ENCODE measurements at places on chromosomes 2 and 18.
A peak's percentile ranks its signal among the peaks of the same experiment; 100 is the strongest.

DNA sequence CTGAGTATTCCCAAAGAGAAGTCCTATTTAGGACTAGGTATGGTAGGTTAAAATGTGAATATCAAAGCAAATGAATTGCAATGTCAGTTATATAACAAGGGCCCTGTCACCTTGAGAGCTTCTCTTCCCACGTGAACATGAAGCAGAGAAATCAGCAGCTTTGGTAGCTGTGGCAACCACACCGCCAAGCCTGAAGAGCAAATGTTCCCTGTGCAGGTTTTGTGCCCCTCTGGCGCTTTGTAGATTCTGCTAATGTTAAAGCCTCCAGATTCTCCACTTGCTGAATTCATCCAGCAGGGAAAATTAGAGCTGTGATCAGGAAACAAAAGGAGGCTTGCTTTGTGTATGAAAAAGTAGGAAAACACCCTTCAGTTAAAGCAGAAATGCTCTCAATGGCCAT, 322.6 kb downstream of the RBM43 start:
- H3K27ac ChIP-seq = no peak overlapping the region
- H3K4me1 ChIP-seq = peaks cover 18% of the 10 kb centered on the region
- no peak for DNase-seq
- no peaks in the 10 kb centered on the region for H3K36me3 ChIP-seq

GRCh38 chr2:120602251-120602650, 133.4 kb upstream of the GLI2 start:
- peaks cover 71% of the 10 kb centered on the region for H3K27me3 ChIP-seq
- no peak overlapping the region for H3K27ac ChIP-seq
- H3K36me3 ChIP-seq = no peaks in the 10 kb centered on the region

- DNase-seq = no peak
- no peak overlapping the region for H3K4me3 ChIP-seq
- H3K36me3 ChIP-seq = no peaks in the 10 kb centered on the region
- H3K27me3 ChIP-seq = peaks cover 22% of the 10 kb centered on the region
These were observed 263.1 kb downstream of the CDH20 start for GRCh38 chr18:61596296-61596695.

GRCh38 chr2:179715871-179716270, 145.5 kb downstream of the ZNF385B start:
- no peak for DNase-seq
- H3K36me3 ChIP-seq = no peaks in the 10 kb centered on the region
- peaks cover 4% of the 10 kb centered on the region for H3K27me3 ChIP-seq
- H3K4me3 ChIP-seq = no peak overlapping the region
- H3K27ac ChIP-seq = no peak overlapping the region

GRCh38 chr18:68742206-68742605, 27.3 kb upstream of the TMX3 start:
- H3K27ac ChIP-seq = no peak overlapping the region
- H3K27me3 ChIP-seq = no peaks in the 10 kb centered on the region

GRCh38 chr2:120502357-120502756, 156.4 kb downstream of the INHBB start:
- H3K27ac ChIP-seq = no peak overlapping the region
- no peaks in the 10 kb centered on the region for H3K36me3 ChIP-seq
- no peak for DNase-seq
- no peak overlapping the region for H3K4me3 ChIP-seq

DNA sequence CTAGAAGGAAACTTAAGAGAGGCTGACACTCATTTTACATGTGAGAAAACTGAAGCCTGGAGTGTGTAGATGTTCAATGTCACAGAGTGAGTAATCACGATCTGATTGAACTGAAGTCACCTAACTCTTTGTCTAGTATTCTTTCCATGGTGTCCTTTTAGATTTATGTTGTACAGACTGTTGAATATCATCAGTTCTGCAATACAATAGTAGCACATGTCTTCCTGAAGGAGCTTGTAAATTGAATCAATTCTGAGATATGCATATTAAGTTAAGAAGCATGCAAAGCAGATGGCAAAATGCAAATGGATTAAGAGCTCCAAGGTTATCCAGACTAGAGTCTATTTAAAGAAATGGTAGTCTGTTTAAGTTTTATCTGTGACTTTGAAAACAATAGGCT, 484.9 kb upstream of the CRIM1 start:
- peaks cover 7% of the 10 kb centered on the region for H3K27me3 ChIP-seq
- no peak overlapping the region for H3K4me3 ChIP-seq
- no peak overlapping the region for H3K27ac ChIP-seq
- no peaks in the 10 kb centered on the region for H3K4me1 ChIP-seq
- no peak for DNase-seq

DNA sequence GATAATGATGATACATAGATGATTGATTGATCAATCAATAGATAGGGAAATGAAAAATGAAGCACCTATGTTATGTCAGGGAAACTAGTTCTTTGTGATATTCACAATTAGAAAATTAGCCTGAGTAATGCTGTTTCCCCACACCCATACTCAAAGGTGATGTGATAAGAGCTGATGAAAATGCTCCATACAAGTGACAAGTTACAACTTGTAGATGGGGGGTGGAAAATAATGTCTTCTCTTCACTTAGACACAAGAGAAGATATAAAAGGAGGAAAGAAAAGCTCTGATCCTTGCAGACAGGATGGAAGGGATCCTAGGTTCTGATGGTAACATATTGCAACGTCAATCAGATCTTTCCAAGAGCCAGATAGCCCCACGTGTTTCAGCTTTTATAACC, 365.9 kb downstream of the AKAIN1 start:
- H3K27ac ChIP-seq = no peak overlapping the region
- peaks cover 1% of the 10 kb centered on the region for H3K27me3 ChIP-seq
- no peak for DNase-seq
- H3K4me3 ChIP-seq = no peak overlapping the region

GRCh38 chr2:240333985-240334384, 101.5 kb upstream of the GPC1 start:
- no peak for DNase-seq
- H3K27me3 ChIP-seq = peaks cover 16% of the 10 kb centered on the region
- no peaks in the 10 kb centered on the region for H3K4me1 ChIP-seq
- H3K4me3 ChIP-seq = no peak overlapping the region
- H3K36me3 ChIP-seq = no peaks in the 10 kb centered on the region

- peak; percentile 50 for DNase-seq
- H3K4me1 ChIP-seq = no peaks in the 10 kb centered on the region
- H3K4me3 ChIP-seq = no peak overlapping the region
These were observed 123.8 kb downstream of the AKAIN1 start for GRCh38 chr18:5073026-5073944.

- no peak overlapping the region for H3K4me3 ChIP-seq
- no peaks in the 10 kb centered on the region for H3K27me3 ChIP-seq
- DNase-seq = no peak
These were observed 47.1 kb downstream of the NEDD4L start for GRCh38 chr18:58091099-58091611.

DNA sequence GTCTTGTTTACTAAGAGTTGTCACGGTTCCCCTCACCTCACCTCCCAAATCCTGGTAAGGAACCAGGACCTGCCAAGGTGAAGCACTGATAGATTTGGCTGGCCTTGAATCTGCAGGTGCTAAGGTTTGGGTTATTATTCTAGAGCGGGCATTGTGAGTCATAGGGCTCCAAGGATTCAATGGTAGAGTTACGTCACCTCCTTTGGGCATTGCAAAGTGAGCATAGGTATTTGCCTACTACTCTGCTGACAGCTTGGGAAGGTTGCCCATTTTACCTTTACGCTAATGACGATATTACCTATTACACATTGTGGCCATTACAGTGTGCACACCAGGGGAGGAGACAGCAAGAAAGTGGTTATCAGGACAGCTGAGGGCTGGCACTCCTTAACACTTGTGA, 59.3 kb downstream of the SETBP1 start:
- H3K36me3 ChIP-seq = peaks cover 29% of the 10 kb centered on the region
- H3K4me1 ChIP-seq = peaks cover 54% of the 10 kb centered on the region
- H3K4me3 ChIP-seq = no peak overlapping the region
- H3K27ac ChIP-seq = no peak overlapping the region

DNA sequence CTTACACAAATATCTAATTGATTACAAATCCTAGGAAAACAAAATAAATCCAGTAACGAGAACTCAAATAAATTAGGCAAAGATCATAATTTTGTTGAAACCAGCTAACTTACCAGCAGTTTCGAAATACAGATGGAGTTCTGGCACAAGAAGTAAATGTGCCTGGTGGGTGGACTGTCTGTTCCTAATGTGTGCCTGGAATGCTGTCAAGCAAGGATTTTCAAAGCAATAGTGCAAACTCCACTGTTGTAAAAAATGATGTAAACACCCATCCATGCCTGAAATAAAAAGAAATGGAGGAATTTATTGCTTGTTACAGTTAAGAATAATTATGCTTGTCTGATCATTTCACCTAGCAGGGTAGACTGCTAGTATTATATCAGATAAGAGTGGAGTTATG, 423.9 kb upstream of the MAP2 start:
- H3K27me3 ChIP-seq = no peaks in the 10 kb centered on the region
- H3K4me3 ChIP-seq = no peak overlapping the region
- no peaks in the 10 kb centered on the region for H3K4me1 ChIP-seq
- no peaks in the 10 kb centered on the region for H3K36me3 ChIP-seq
- no peak overlapping the region for H3K27ac ChIP-seq

GRCh38 chr2:43541165-43541564, 54.7 kb downstream of the THADA start:
- H3K4me1 ChIP-seq = no peaks in the 10 kb centered on the region
- no peak overlapping the region for H3K4me3 ChIP-seq
- peaks cover under 1% of the 10 kb centered on the region for H3K36me3 ChIP-seq
- DNase-seq = no peak

DNA sequence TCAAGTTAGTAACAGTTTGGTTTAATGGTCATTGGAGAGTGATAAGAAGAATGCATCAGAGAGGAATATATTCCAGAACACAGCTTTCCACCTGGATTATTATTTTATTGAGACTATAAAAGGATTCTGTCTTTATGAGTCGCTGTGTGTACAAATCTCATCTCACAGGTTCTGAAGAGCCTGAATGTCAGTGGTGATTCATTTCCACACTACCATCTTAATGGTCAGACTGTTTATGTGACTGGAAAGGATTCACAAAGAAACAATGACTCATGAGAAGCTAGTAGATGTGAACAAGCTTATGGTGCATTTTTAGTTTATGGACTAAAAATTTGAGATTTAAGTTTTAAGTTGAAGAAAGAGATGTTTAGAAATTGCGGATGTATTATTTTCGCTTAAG, 685.4 kb upstream of the NRXN1 start:
- H3K36me3 ChIP-seq = peaks cover 5% of the 10 kb centered on the region
- no peak overlapping the region for H3K27ac ChIP-seq
- H3K4me3 ChIP-seq = no peak overlapping the region
- DNase-seq = no peak

DNA sequence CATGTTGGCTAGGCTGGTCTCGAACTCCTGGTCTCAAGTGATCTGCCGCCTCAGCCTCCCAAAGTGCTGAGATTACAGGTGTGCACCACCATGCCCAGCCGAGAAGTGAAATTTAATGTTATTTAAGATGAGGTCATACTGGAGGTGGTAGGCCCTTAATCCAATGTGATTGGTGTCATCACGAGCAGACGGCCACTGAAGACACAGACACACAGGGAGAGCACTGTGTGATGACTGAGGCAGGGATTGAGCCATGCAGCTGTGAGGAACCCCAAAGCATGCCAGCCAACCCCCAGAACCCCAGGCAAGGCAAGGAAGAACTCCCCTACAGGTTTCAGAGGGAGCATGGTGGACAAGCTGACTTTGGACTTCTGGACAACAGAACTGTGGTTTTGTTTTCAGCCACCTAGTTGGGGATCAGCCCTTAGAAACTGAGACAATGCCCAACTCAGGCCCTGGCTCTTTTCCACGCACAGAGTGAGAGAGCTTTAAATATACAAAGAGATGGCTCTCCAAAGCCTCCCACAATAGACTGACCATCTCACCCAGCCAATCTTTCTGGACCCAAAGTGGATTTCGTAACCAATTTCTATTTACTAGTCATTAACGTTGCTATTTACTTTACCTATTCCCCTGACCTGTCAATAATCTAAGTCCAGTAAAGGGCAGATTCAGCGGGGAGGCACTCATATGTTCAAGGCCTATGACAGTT, 34.2 kb downstream of the TBC1D8 start:
- H3K27ac ChIP-seq = no peak overlapping the region
- DNase-seq = no peak
- no peak overlapping the region for H3K4me3 ChIP-seq
- peaks cover 9% of the 10 kb centered on the region for H3K36me3 ChIP-seq
- H3K27me3 ChIP-seq = peaks cover 2% of the 10 kb centered on the region

GRCh38 chr2:231482806-231483391, 18.6 kb upstream of the NCL start:
- no peak overlapping the region for H3K4me3 ChIP-seq
- no peaks in the 10 kb centered on the region for H3K36me3 ChIP-seq

DNA sequence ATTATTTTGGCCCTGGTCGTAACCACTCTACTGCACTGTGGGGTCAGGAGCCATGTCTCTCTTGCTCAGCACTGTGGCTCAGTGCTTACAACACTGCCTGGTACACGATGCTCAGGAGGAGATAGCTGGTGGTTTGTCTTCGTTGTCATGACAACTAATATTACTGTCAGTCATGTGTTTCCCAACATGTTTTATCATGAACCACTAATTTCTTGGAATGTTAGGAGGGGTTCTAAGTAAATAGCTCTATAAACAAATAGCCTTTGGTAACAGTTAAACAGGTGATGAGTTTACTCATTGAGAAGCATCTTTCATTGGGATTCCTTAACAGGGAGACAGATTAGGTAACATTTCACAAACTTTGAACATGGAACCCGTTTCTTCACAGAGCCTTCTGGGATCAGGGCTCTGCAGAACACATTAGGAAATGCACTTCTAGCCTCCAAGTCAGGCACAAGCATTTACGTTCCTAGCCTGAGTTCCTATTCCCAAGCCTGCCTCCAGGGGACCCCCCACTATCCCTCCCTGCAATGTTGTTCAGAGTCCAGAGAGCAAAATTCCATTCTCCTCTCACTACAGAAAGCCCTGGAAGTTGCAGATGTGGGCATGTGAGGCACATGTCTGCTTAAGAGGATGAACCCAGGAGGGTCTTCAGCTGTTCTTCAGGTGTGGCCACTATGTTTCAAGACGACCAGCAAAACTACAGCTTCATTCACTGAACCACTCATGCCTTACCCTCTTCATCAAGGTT, 6.4 kb upstream of the RBM44 start:
- no peaks in the 10 kb centered on the region for H3K4me1 ChIP-seq
- no peak for DNase-seq
- H3K27ac ChIP-seq = no peak overlapping the region
- H3K4me3 ChIP-seq = no peak overlapping the region
- H3K27me3 ChIP-seq = peaks cover 12% of the 10 kb centered on the region

GRCh38 chr18:79790996-79791972, 6.5 kb upstream of the KCNG2 start:
- H3K4me3 ChIP-seq = no peak overlapping the region
- H3K27me3 ChIP-seq = peaks cover 96% of the 10 kb centered on the region
- H3K27ac ChIP-seq = no peak overlapping the region

GRCh38 chr18:35733408-35733807, 151.9 kb downstream of the GALNT1 start:
- no peak overlapping the region for H3K4me3 ChIP-seq
- no peak for DNase-seq
- H3K27ac ChIP-seq = no peak overlapping the region
- H3K27me3 ChIP-seq = peaks cover 9% of the 10 kb centered on the region

DNA sequence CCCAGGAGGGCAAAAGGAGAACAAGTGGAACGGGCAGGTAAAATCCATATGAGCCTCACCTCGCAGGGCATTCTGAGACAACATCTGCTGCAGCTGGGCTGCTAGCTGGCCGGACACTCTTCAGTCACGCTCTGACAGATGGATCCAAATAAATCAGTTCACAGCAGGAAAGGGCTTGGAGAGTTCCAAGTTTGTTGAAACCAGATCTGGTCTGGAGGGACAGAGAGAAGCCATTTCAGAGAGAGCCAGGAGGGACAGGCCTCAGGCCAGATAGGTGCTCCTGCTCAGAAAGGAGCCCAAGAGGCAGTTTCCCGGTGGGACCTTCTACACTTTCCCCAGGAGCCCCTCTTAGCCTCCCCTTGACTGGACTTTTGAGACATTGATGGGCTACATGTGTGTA, 28.2 kb upstream of the TNP1 start:
- peaks cover 48% of the 10 kb centered on the region for H3K4me1 ChIP-seq
